ENCODE measurements at places on chromosomes 4 and X.

GRCh38 chr4:180449395-180449956, 1793.7 kb upstream of the TENM3 start:
- H3K4me3 ChIP-seq, result no peak overlapping the region
- no peak overlapping the region for H3K27ac ChIP-seq
- H3K36me3 ChIP-seq, result no peaks in the 10 kb centered on the region
- no peak for DNase-seq

- no peak for DNase-seq
- H3K27me3 ChIP-seq, result peaks cover 8% of the 10 kb centered on the region
- H3K4me1 ChIP-seq, result peaks cover 62% of the 10 kb centered on the region
- peak overlapping the region; percentile 86 for H3K4me3 ChIP-seq
- peaks cover 5% of the 10 kb centered on the region for H3K36me3 ChIP-seq
Observed at GRCh38 chrX:154548028-154548316, 552 bp downstream of the IKBKG start.

- H3K4me1 ChIP-seq, result no peaks in the 10 kb centered on the region
- peaks cover 10% of the 10 kb centered on the region for H3K36me3 ChIP-seq
- DNase-seq, result no peak
- no peaks in the 10 kb centered on the region for H3K27me3 ChIP-seq
- H3K4me3 ChIP-seq, result no peak overlapping the region
- no peak overlapping the region for H3K27ac ChIP-seq
Observed at GRCh38 chr4:75786938-75787337, 62.6 kb downstream of the USO1 start.

DNA sequence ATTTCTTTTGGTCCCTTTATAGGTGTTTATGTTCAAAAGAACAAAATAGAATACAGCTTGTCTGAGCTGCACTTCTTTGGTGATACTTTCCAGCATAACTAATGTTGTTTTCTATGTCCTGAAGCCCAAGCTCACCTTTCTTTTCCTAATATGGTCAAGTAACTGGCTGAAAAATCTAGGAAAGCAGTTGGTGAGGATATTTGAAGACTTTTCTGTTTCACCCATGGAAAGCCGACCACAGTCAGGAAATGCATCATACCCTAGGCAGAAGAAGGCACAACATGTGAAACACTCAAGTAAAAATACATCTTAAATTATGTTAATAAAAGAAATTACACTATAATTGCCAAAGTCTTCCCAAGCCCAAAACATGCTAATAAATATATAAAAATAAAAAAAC, 337.0 kb downstream of the PDGFC start:
- no peak for DNase-seq
- H3K4me3 ChIP-seq, result no peak overlapping the region
- no peaks in the 10 kb centered on the region for H3K36me3 ChIP-seq
- H3K4me1 ChIP-seq, result no peaks in the 10 kb centered on the region
- H3K27me3 ChIP-seq, result no peaks in the 10 kb centered on the region
- no peak overlapping the region for H3K27ac ChIP-seq

- peak overlapping the region; percentile 97 for H3K27ac ChIP-seq
- DNase-seq, result no peak
- peaks cover 34% of the 10 kb centered on the region for H3K36me3 ChIP-seq
- H3K4me3 ChIP-seq, result peak overlapping the region; percentile 90
- H3K4me1 ChIP-seq, result peaks cover 62% of the 10 kb centered on the region
- no peaks in the 10 kb centered on the region for H3K27me3 ChIP-seq
Observed at GRCh38 chr4:40196272-40196671, 559 bp upstream of the RHOH start.

DNA sequence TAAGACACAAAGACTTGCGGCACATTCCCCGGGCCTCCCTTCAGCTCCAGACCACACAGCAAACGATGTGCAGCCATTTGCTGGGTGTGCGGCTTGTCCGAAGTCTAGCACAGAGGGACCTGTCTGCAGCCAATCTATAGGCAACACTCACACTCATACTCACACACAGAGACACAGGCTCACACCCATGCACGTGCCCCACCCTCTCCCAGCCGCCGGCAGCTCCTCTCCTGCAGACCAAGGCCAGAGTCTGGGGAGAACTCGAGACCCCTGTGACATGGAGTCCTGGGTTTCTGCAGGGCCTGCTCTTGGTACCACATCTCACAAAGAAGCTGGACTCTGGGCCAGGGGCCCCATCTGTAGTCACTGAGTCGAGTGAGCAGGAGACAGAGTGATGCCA, 245.4 kb upstream of the PSAPL1 start:
- no peak for DNase-seq
- no peak overlapping the region for H3K27ac ChIP-seq
- no peaks in the 10 kb centered on the region for H3K4me1 ChIP-seq
- H3K36me3 ChIP-seq, result peaks cover 2% of the 10 kb centered on the region
- H3K4me3 ChIP-seq, result no peak overlapping the region

GRCh38 chr4:54066088-54066415, 1.6 kb upstream of the CHIC2 start:
- no peak overlapping the region for H3K27ac ChIP-seq
- no peak for DNase-seq
- H3K4me1 ChIP-seq, result peaks cover 31% of the 10 kb centered on the region
- no peak overlapping the region for H3K4me3 ChIP-seq

DNA sequence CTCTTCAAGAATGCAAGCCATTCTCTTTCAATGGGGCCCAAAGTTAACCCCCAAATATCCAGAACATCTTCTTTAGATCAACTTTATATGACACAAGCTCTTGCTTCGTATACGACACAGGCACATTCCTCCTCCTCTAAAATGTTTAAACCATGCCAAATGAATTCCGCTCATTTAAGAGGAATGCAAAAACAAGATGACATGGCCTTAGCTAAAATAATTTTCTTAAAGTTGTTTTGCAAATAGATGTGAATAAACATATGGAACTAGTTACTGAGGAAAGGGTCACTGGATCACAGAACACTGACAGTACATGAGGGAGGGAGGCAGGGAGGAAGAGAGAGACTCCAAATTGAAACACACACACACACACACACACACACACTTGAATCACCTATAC, 97.4 kb downstream of the RASL11B start:
- no peak overlapping the region for H3K4me3 ChIP-seq
- no peaks in the 10 kb centered on the region for H3K27me3 ChIP-seq
- no peaks in the 10 kb centered on the region for H3K4me1 ChIP-seq
- H3K36me3 ChIP-seq, result no peaks in the 10 kb centered on the region
- DNase-seq, result no peak

DNA sequence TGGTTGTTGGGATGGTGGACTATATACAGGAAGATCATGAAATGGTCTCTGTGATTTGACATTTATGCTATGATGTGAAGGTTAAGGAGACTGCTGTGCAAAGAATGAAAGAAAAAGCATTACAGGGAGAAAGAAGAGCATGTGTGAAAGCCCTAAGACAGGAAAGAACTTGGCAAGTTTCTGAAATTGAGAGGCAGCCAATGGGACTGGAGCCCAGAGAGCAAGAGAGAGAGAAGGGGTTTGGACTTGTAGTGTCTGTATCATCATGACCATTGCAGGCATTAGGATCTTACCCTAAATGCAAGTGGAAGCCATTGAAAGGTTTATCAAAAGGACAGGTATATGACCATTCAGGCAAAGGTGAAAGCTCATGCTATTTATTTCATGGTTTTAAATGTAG, 147.1 kb downstream of the NAA11 start:
- H3K36me3 ChIP-seq, result no peaks in the 10 kb centered on the region
- H3K4me1 ChIP-seq, result no peaks in the 10 kb centered on the region
- DNase-seq, result no peak
- no peak overlapping the region for H3K4me3 ChIP-seq
- no peak overlapping the region for H3K27ac ChIP-seq

DNA sequence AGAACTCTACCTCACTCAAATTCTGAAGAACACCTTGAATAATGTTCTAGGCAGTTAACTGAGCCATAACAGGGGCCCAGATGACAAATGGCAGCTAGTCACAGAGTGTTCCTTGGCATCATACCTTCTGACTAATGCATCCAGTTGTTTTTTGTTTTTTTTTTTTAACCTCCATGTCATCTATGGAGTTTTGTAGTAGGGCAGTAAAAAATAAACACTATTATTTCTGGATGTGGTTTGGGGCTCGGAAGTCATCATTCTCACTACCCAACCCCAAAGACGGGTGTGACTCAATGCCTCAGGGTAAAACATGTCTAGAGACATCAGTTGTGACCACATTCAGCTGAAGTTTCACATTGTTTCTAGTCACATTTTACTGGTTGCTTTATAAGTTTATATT, 31.2 kb upstream of the MCF2 start:
- H3K27me3 ChIP-seq, result peaks cover 7% of the 10 kb centered on the region
- peaks cover 2% of the 10 kb centered on the region for H3K36me3 ChIP-seq
- peak; percentile 32 for DNase-seq
- H3K4me3 ChIP-seq, result no peak overlapping the region
- H3K4me1 ChIP-seq, result peaks cover 6% of the 10 kb centered on the region

GRCh38 chr4:71832049-71832448, 48.2 kb upstream of the GC start:
- no peak overlapping the region for H3K27ac ChIP-seq
- DNase-seq, result no peak
- no peaks in the 10 kb centered on the region for H3K27me3 ChIP-seq
- H3K36me3 ChIP-seq, result no peaks in the 10 kb centered on the region

DNA sequence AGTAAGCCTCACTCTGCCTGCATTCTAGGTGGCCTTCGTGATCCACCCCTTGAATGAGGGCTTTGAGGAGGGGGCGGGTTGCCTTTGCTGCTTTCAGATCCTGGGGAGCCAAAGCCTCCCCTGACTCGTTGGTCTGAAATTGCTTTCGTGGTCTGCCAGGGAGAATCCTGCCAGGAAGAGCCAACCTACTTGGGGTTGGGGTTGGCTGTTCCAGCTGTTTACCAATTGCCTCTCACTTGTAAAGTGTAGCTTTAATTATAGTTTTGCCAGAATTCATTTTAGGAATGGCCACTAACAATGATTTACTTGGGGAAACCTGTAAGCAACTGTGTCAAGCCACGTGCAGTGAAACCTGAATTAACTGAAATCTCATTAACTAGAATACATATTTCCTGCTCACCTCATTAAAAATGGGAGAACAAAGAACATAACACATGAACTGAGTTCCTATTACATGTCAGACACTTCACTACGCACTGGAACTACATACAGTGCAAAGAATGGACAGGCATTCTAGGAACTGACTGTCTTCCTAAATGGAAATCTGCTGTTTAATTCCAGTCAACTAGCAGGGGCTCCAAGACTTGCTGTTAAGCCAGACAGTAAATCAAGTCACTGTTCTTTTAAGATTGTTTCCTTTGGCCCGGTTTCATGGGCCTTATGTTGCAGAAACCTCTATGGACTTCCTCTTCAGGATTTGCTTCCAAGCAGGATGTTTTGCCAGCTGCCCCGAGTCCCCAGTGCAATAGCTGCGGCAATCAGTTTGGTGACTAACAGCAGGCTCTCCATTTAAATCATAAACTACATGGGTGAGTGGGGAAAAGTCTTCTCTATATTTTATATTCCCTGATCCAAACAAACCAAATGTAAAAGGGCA, 16.4 kb upstream of the NKRF start:
- no peaks in the 10 kb centered on the region for H3K36me3 ChIP-seq
- H3K27me3 ChIP-seq, result no peaks in the 10 kb centered on the region
- DNase-seq, result no peak
- H3K27ac ChIP-seq, result no peak overlapping the region
- no peak overlapping the region for H3K4me3 ChIP-seq

DNA sequence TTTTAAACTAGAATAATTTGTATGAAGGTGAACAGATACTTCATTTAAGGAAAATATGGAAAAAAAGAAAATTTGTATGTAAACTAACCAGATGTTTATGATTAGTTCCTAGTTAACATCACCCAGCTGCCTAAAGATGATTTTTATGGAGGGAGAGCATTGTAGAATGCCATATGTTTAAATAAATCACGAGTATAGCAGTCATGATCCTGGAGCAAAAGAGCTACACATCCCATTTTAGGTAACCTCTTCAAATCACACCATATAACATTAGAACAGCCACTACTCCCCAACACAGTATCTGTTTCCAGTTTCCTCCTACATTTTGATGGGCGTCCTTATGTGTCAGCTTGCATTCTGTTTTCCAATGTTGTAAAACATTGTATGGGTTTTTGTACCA, 571.9 kb upstream of the FAM241A start:
- no peaks in the 10 kb centered on the region for H3K27me3 ChIP-seq
- DNase-seq, result no peak
- H3K4me1 ChIP-seq, result no peaks in the 10 kb centered on the region
- no peak overlapping the region for H3K4me3 ChIP-seq

GRCh38 chrX:24465532-24465865, 413 bp downstream of the PDK3 start:
- H3K27ac ChIP-seq, result peak overlapping the region; percentile 15
- H3K4me3 ChIP-seq, result peak overlapping the region; percentile 87
- no peaks in the 10 kb centered on the region for H3K36me3 ChIP-seq
- DNase-seq, result peak; percentile 13

- no peaks in the 10 kb centered on the region for H3K27me3 ChIP-seq
- no peak for DNase-seq
- H3K27ac ChIP-seq, result no peak overlapping the region
- no peaks in the 10 kb centered on the region for H3K36me3 ChIP-seq
- H3K4me3 ChIP-seq, result no peak overlapping the region
Observed at GRCh38 chr4:70191647-70192046, 3.9 kb upstream of the ODAM start.

DNA sequence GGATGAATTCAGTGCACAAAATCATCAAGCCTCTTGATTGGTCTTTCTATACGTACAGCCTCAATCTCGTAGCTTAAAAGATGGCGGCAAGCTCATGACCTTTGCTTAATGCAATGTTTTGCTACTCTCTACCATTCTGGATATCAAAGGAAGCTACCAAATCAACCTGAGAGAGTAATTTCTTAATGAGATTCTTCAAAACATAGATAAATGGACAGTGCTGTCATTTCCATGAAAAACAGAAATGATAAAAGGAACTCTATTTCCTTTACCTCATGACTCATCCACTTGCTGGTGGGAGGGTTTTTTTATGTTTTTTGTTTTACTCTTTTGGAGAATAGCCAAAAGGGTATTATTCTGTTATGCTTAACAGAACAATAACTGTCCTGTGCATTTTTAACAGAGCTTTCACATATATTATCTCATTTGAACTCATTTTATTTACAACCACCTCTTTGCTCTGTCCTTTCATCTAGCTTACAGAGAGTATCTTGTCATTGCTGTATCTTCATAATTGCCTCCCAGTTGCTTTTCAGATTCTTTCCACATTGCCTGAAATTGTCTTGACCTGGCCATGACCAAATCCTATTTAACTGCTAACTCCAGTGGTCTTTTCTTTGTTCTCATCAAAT, 138.6 kb upstream of the GPR101 start:
- no peaks in the 10 kb centered on the region for H3K36me3 ChIP-seq
- DNase-seq, result no peak

DNA sequence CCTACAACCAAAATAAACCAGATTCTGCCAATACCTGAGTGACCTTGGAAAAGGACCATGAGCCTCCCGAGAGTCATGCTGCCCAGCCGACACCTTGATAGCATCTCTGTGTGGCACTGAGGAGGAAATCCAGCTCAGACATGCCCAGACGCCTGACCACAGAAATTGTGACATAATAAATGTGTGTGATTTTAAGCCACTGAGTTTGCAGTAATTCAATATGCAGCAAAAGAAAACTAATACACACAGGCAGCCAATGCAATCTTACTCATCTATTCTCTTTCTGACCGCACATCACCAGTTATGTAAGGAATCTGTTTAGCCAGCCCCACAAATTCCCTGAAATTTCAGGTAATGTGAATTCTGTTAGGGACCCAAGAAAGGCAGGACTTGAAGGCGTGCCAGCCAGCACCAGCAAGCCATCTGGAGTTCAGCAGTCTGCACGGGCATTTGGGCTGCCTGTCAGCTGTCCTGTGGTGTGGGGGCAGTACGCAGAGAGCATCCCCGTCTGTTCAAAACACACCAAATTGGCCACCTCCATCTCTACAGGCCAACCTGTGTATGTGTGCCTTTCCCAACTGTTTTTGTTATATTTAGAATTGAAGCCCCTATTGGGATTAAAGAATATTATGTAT, 176.4 kb downstream of the NLGN4X start:
- DNase-seq, result no peak
- H3K4me1 ChIP-seq, result no peaks in the 10 kb centered on the region
- no peak overlapping the region for H3K4me3 ChIP-seq
- H3K27ac ChIP-seq, result no peak overlapping the region
- no peaks in the 10 kb centered on the region for H3K27me3 ChIP-seq
- H3K36me3 ChIP-seq, result no peaks in the 10 kb centered on the region
